Stimulated activated CD4-positive, alpha-beta T cell treated with anti-CD3 and anti-CD28 coated beads, TNF-alpha, amount 100 ng/mL, for 1 hour (primary cell): ENCODE measurements at places on chromosomes 1 and 21.

- no peak for DNase-seq
Observed at GRCh38 chr1:7375329-7375728, 395.8 kb upstream of the VAMP3 start.

- no peak for DNase-seq
Observed at GRCh38 chr1:41622859-41623732, 138.6 kb upstream of the EDN2 start.

DNA sequence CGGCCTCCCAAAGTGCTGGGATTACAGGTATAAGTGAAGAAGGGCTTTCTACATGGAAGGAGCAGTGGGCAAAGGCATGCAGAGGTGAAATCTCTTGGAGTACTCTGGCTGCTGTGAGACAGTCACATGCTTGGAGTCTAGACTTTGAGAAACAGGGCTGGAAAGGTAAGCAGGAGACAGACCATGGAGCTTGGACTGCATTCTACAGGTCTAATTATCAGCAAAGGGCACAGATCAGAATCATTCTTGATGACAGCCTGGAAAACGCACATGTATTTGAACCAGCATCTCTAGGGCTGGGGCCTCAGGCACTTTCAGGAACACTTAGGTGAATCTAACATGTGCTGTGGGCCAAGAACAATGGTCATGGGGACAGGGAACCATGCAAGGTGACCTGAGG is 7.3 kb upstream of the PRELP start:
- DNase-seq, result no peak

- no peak for DNase-seq
Observed at GRCh38 chr1:156245451-156246232, 2.2 kb downstream of the PAQR6 start.

DNA sequence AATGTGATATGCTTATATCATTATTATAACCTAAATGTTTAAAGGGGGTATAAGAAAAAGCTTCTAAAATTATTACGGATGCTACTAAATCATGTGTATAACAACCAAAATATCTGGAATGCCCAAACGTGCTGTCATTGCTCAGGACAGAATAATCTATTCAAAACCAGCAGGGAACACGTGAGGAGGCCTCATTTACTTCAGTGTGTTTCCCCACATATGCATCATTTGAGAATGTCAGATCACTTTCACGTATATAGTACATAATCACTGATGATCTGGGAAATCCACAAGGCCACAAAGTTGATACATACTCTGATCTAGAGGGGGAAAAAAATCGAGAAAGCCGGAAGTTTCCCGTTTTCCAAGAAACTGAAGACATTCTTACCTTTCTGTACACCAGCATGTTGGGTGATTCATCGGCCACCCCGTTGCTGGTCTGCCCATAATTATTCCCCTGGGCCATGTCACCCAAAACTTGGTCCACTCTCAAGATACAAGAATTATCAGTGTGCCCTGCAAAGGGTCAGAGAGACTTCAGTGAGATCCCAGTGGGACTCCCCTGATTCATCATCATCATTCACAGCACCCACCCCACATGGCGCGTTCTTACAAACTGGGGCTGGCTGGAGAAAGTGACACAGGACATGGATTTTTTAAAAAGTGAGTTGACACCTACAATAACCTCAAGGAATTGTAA is 1.5 kb downstream of the RGS7 start:
- no peak for DNase-seq

GRCh38 chr21:32812035-32812434 is 40.5 kb upstream of the PAXBP1 start:
- DNase-seq, result no peak

- no peak for DNase-seq
Observed at GRCh38 chr21:43858806-43859648, 6.0 kb upstream of the AGPAT3 start.
